ENCODE measurements at places on chromosomes 3 and 15.

DNA sequence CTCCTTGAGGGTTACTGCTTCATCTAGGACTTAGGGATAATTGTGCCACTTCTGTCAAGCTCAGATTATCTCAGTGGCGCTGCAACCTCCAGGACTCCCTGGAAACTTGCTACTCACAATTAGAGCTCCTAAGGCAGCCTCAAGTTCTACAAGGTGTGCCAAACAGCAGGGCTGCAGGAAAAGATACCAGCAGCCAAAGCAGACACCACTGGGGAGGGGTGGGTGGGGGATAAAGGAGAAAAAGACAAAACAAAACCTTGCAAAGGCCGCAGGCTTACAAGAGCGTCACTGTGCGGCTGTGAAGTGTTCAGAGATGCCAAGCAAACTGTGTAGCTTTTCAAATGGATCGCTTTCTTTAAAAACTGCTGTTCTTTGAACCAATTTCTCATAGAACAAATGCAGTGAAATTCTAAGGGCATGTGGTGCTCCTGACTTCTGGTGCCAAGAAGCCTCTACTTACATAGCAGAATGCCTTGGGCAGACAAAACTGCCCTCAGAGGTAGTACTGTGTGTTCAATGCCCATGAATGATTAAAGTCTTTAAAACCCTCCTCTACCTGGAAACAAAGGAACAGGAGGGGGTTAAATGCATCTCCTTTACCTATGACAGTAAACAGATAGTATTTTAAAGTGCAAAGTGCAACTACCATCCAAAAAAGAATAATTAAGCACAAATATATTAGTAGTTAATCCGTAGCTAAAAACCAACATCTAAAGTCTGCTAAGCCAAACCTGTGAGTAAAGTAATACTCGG lies 353.4 kb downstream of the FOXP1 start:
- DNase-seq: no peak

DNA sequence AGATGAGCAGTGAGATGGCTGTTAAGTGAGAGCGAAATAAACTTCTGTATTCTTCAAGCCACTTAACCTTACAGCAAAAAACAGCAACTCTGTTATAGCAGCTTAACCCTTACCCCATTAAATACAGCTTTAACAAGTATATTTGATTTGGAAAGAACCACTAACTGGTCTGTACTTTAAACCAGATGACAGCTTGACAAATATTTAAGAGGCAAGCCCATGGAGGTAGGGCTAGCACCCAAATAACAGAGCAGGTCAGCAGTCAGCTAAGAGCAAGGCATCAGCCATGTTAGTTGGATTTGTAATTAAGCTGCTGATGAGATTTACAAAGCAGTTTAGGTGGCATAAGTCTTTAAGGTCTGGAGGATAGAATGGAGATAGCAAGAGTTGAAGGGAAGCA lies 3.5 kb downstream of the LZTFL1 start:
- no peak for DNase-seq

DNA sequence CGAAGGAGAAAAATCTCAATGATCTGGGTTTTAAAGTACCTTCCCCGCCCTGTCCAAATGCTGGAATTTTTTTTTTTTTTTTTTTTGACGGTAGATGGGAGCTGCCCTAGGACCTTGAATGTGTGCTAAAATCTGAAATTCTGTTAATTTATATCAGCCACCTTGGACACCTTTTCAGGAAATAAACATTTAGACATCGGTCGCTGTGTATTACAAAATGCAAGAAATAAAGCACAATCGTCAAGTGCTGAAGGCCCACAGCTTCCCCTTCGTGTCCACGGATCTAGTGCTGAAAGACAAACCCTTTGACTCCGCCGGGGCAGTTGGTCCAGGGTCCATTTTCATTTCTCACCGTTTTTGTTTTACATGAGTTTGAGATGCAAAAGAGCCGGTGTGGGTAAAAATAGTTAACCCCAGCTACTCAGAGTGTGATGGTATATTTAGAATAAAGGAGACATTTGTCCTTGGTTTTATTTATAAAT lies 90.2 kb upstream of the CHD2 start:
- DNase-seq: no peak

DNA sequence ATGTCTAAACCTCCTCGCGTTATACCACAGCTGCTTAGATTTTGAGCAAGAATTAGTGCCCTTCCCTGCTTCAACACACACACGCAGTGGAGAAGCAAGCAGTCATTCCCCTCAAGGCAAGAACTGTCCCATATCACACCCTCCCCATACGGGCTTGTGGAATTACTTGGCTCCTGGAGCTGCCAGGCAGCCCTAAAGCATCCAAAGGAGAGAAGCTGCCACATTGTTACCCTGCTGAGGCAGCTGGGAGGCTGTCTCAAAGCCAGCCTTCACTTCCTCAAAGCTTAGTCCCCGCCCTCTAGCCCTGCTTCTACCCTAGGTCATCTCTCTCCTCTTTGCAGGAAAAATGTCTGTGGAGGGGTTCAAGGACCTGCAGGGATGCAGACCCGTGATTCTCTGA lies 153.4 kb downstream of the RORA start:
- DNase-seq: no peak

GRCh38 chr3:87287011-87287410 lies 10.6 kb upstream of the POU1F1 start:
- DNase-seq: no peak

DNA sequence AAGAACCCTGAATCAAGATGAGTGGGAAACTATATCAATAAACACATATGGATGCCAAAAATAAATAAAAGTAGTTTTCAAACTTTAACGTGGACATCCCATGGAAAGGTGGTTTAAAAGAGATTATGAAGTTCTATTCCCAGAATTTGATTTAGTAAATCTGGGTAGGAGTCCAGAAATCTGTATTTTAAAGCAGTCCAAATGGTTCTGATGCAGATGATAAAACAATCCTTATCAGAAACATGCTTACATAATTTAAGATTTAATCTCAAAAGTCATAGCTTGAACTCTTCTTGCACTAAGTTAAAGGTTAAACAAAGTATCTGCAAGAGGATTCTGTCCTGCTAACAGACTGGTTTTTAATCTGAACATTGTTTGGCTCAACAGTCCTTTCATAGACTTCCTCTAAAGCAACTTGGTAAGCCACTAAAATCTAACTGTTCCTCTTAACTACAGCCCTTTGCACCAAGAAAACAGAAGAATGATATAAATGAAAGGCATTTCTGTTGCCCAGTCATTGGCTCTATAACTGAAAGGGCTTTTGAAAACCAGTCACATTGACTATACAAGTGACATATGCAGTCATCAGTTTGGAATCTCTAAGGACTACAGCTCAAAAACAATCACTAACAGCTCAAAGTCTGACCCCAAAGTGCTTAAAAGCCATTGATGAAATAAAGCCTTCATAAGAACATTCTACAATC lies 23.4 kb upstream of the MAP4 start:
- peak; percentile 25 for DNase-seq

- no peak for DNase-seq
Observed at GRCh38 chr3:48851407-48851806, 3.7 kb upstream of the PRKAR2A start.

- no peak for DNase-seq
Observed at GRCh38 chr3:126078866-126079265, 5.1 kb downstream of the SLC41A3 start.

DNA sequence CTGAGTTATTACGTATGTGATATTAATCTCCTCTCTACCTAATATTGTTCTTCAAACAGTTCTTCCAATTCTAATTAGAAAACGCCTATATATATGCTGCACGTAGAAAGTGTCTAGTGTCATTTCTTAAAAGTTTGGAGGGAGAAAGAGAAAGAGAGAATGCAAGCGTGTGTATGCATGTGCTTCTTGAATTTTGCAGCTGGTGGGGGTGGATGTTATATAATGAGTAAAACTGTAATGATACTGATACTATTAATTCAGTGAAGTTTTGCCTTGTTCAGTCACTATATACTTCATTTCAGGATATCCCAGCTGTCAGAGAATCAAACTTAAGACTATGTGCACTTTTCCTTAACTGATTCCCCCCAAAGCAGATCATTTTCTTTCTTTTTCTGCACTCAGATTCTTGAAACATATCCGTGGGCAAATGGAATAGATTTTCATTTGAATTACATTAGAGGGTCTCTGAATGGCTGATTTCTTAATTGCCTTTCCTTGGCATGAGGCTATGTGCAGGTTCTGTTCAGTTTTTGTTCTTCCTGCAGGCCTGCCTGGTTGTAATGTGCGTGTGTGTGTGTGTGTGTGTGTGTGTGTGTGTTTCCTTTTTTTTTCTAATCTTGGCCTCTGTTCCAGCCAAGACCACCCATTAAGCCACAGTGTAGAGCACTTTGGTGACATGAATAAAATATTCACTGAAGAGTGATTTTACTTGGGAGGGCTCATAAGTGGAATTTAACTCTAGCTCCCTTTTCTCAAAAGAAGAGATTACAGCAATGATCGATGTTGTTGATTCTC lies 617.5 kb downstream of the RBMS3 start:
- DNase-seq: no peak

- DNase-seq: no peak
Observed at GRCh38 chr15:92033314-92033713, 179.8 kb downstream of the SLCO3A1 start.

DNA sequence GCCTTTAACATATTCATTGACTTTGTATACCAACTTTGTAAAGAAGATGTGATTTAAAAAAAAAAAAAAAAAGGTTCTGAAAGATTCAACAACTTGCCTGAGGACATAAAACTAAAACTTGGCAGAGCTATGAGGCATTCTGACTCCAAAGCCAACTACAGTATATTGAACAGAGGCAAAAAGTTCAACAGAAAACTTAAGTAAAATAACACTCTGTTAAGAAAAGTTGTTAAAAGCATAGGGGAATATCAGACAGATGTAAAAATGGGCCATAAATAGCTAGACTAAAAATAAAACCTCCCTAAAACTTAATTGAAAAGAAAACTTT lies 23.4 kb downstream of the GOLIM4 start:
- DNase-seq: no peak

DNA sequence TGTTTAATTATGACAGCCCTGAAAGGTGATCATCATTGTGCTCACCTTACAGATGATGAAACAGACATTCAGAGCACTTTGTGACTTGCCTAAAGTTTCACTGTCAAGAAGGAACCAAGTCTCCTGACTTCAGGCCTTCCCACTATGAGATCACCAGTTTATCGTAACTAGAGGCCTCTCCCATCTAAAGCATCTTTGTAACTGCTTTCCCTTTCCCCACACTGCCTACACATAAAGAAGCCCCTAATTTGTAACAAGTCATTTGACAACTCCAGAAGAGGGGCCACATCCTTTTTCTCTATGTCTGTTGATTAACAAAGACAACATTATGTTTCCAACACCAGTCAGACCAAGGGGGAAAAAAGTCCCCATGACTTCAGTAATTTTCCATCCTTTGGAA lies 1.1 kb downstream of the KLHL6 start:
- no peak for DNase-seq

DNA sequence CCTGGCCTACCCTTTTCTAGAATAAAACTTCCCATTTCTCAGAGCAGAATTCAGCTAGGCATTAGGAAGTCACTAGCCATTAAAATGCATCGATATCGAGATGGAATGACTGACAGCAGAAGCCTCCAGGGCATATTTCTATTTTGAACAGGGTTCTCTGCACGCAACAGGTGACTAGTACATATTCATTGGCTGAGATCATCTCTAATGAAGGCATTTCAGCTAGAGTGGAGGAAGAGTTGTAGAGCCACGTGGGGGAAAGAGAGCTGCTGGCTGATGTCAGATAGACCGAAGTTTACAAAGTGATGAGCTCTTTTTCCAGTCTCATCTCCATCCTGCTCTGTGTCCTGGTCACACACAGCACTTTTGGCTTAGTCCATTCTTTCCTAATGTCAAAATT lies 7.5 kb downstream of the TMEM40 start:
- no peak for DNase-seq

GRCh38 chr3:42192334-42193200 lies 73.4 kb downstream of the CCK start:
- DNase-seq: no peak

DNA sequence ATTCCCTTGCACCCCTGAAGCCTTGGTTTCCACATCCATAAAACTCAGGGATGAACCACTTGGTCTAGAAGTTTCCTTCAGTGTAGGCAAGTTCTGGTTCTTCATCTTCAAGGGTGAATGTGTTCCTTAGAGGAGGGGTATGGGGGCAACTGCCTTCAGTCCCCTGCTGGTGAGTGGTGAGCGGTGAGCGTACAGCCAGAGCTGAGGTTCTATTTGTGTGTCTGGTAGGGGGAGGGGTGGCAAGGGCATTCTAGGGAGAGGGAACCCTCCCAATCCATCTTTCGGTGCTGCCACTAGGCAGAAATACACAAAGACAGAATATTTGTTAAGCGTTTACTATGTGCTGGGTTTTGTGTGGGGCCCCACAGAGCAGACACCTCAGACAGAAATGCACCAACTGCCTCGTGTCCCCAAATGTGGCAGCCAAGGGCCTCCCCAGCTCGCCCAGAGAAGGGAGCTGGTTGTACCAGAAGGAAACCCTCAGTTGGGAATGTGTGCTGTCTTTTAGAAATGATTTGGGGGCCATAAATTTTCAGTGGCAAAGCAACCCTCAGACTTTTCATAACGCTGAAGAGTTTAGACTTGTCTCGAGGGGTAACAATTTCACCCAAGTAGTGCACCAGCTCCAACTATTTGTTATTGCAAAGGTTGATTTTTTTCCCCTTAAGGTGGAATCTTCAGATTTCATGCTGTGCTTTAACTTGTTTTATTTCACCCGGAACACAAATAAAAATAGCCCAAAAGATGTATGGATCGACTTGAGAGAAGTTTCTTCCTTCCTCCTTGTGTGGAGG lies 137.6 kb downstream of the FBLN2 start:
- DNase-seq: no peak

- no peak for DNase-seq
Observed at GRCh38 chr3:190036631-190037030, 84.1 kb downstream of the P3H2 start.

DNA sequence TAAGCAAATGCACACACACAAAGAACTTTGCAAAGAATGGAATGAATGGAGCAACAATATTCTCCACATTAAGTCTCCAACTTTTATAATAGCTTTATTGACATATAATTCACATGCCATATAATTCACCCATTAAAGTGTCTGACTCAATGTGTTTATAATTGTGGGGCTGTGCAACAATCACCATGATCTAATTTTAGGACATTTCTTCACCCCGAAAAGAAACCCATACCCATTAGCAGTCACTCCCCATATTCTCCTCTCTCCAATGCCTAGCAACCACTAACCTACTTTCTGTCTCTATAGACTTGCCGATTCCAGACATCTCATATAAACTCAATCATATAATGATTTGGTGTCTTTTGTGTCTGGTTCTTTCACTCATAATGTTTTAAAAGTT lies 22.6 kb downstream of the VGLL4 start:
- no peak for DNase-seq

GRCh38 chr15:60887139-60887538 lies 342.0 kb downstream of the RORA start:
- DNase-seq: no peak

Data from NCI-H460 (cell line).